ENCODE measurements at places on chromosomes 1 and 21.
A peak's percentile ranks its signal among the peaks of the same experiment; 100 is the strongest.

DNA sequence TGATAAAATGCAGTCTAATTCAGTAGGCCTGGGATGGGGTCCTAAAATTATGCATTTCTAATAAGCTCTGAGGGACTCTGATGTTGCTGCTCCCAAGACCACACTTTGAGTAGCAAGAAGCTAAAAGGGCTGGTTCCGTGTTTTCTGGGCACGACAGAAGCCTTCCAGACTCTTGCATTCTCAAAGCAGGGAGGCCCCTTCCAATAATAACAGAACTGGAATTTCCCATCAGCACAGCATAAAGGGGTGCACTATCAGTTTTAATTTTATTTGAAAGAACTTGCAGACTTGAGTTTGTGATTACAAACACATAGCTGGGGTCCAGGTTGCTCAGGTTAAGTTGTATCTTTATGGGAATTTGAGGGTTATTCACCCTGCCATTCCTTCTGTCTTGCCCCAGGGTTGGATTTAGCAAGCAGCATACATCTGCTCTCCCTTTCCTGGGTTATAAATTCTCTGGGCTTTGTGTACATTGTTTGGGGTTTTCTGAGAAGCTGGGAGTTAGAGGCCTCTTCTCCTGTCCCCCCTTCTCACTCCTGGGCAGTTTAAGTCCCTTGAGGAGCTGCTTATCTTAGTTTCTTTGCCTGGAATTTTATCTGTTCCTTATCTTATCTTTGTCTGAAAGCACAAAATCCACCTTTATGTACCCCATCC lies 94.2 kb upstream of the SLC2A1 start:
- no peak for DNase-seq

GRCh38 chr1:117892512-117892911 lies 36.9 kb downstream of the GDAP2 start:
- DNase-seq: no peak

GRCh38 chr1:96752394-96752793 lies 30.8 kb downstream of the PTBP2 start:
- DNase-seq: no peak

GRCh38 chr21:45029298-45029947 lies 45.0 kb upstream of the ADARB1 start:
- DNase-seq: no peak

GRCh38 chr1:181033128-181033798 lies 520 bp upstream of the MR1 start:
- DNase-seq: peak; percentile 59

DNA sequence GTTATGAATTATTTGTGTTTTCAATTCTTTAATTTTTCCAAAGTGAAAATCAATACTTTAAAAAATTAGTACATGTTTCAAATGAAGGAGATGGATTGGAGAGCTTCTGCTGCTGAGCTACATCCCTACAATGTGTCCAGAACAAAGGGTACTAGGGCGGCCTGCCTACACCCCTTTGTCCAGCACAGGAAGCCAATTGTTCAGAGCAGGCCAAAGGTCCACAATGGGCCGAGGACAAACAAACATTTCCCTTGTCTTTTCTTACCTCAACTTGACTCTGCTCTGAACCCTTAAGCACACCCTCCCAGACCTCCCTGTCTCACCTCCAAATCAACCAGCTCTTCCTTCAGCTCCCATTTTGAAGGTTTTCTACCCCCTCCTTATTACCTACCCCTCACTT lies 39.4 kb upstream of the CAMK1G start:
- DNase-seq: no peak

GRCh38 chr1:96009831-96010434 lies 711.7 kb upstream of the PTBP2 start:
- DNase-seq: no peak

DNA sequence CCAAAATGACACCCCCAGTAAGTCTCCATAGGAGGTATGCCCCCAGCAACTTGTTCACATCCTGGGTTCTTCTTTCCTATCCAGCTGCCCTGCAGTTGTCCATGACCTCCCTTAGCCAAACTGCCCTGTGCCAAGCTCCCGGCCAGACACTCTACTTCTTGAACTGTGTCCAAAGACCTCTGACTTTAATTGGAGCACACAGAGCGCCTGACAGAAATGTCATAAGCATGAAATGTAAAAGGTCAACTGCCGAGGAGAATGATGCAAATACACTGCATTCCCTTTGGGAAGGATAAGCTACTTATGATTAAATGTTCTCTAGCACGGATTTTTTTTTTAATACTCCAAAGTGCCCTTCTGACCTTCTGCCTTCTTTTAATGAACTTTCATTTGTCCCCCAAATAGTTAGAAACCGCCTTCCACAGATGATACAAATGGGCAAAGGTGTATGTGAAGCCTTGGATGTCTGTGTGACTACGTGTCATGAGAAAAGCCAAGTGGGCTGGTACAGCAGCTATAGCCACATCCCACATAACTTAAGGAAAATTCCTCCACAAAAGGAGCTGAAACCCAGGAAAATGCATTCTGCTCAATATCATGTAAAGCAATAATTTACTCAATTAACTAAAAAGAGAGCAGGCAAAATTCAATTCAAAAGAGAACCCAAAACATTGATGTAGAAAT lies 26.8 kb downstream of the PALMD start:
- DNase-seq: peak; percentile 37

DNA sequence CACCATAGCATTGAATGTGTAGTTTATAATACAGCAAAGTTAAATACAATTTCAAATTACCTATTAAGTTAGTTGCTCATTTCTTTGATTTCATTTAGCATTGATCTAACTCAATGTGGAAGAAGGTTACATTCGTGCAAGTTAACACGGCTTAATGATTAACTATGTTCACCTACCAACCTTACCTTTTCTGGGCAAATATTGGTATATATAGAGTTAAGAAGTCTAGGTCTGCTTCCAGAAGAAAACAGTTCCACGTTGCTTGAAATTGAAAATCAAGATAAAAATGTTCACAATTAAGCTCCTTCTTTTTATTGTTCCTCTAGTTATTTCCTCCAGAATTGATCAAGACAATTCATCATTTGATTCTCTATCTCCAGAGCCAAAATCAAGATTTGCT lies at the start of gene ANGPTL3:
Gene ANGPTL3, plus strand, starts transcription at position 240 of the 400 bp plus-strand sequence. Its CDS starts 47 bp downstream, at position 287.
- no peak for DNase-seq

- peak; percentile 46 for DNase-seq
Measured at GRCh38 chr1:221203224-221204054, 324.2 kb downstream of the HLX start.

Measured in foreskin melanocyte (primary cell).